ENCODE measurements at places on chromosomes 6 and 20. TPM values are rescaled to one million over a fixed set of nuclear protein-coding genes. Genes with fewer than 3 reads are reported as not detected.

Gene MYCT1
- 3.3 TPM for total RNA-seq

Gene MAK
- total RNA-seq: 0.37 TPM

Gene PMEPA1
- total RNA-seq: 20.0 TPM

Gene PKIG
- total RNA-seq: 25.4 TPM

Gene ISM1
- 0.78 TPM for total RNA-seq

Gene GLP1R
- 2.6 TPM for total RNA-seq

Gene SLC26A8
- total RNA-seq: 0.56 TPM

Gene BPIFA1
- total RNA-seq: not detected

Gene NR2E1
- not detected for total RNA-seq

Gene LPIN3
- total RNA-seq: 3.7 TPM

Gene SH3BGRL2
- 20.0 TPM for total RNA-seq

Gene SYNCRIP
- 206 TPM for total RNA-seq

Gene YTHDF1
- total RNA-seq: 66.1 TPM

Gene RGL2
- total RNA-seq: 58.1 TPM

Gene MYL9
- 193 TPM for total RNA-seq

Gene C6orf132
- 64.0 TPM for total RNA-seq

Gene C20orf202
- total RNA-seq: not detected

Gene GPR63
- total RNA-seq: 11.3 TPM

Measured in H1 (cell line).